ENCODE measurements at places on chromosomes 1 and 21. TPM values are rescaled to one million over a fixed set of nuclear protein-coding genes. Genes with fewer than 3 reads are reported as not detected.

DNA sequence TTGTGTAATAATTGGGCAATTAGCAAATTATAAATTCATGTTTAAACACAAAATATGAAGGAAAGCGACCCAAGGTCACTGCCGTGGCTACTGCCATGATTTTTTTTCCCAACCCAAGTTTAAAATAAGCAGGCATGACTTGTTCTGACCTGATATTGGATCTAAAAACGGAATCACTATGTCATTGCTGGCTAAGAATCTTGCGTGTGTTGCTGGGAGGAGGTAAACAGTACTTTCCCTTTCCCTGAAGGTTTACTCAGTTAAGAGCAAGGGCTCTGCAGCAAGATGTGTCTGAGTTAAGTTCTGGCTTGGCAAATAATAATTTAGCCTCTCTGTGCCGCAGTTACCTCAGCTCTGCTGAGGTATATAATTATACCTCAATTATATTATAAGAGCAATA lies 125.7 kb upstream of the L1TD1 start:
- no peak for DNase-seq

DNA sequence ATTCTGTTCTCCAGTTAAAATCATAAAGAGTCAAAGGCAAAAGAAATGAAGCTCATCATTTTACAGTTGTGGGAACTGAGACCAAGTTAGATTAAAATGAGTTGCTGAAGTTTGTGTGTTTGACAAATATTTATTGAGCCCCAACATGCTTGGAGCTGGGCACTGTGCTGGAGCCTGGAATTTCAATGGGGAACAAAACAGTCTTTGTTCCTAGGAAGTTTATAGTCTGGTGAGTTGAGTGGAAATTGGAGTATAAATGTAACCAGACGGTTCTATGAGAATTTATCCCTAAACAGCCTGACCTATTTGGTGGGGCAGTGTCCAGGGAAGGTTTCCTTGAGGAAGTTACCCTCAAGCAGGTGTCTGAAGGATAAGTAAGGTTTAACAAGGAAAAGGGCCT lies 294.4 kb downstream of the PRDM2 start:
- DNase-seq = no peak

DNA sequence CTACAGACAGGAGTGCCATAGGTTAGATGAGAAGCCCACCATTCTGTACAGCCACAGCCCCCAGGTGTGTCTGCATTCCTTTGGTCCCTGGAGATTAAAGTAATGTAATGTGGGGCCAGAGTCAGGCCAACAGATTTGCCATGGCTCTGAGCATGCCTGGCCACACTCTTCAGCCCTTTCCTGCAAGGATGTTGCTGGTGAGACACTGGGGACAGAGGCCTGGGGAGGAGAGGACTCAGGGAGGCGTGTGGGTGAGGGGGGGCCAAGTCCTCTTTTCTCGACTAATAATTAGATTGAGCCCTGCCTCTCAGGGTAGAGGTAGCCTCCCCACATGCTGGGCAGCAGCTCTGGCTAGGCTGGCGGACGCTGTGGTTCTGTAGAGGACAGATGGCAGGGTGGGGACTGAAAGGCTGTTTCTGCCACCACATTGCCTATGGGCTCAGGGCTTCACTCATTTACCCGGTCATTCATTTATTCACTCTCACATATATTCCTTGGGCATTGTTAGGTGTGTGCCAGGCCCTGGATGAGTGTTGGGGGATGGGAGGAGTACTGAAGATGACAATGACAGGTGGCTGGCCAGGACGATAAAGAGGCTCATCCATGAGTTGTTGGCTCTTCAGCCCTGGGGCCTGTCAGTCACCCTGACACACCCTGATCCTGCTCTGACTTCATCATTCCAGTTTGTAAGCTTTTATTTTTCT lies 7.1 kb upstream of the PRCC start:
- no peak for DNase-seq

DNA sequence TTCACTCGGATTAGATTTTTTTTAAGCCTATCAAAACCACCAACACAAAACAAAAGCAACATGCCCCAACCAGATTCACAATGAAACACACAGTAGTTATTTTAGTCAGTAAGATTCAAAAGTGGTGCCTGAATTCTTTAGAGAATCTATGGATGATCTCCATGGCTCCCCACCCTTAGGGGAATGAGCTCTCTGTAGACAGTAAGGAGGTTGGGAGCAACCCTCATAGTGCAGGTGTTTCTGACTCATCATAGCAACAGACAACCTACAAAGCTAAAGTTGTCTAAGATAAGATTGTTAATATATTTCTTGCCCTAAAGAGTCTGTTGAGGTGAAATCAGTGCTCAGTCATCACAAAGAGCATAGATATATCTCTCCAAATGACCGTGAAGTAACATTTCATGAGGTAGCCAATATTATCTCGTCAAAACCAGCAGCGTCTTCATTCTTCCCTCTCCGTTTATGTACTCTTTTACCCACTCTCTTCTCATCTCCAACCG lies 78.3 kb downstream of the ADAMTS1 start:
- DNase-seq = no peak

DNA sequence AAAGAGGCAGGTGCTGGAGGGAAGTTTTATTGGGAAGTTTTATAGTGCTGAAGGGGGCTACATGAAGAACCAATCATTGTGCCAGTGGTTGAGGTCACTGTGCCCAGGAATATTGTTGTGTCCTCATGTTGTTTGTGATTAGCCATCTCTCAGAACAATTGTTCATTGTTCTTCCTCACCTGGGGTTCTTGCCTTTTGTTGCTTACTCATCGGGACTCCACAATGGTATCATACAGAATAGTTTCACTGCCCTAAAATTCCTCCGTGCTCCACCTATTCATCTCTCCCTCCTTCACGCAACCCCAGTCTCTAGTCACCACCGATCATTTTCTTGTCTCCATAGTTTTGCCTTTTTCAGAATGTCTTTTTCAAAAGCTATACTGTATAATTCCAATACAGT lies 38.9 kb upstream of the CDC14A start:
- DNase-seq = no peak

DNA sequence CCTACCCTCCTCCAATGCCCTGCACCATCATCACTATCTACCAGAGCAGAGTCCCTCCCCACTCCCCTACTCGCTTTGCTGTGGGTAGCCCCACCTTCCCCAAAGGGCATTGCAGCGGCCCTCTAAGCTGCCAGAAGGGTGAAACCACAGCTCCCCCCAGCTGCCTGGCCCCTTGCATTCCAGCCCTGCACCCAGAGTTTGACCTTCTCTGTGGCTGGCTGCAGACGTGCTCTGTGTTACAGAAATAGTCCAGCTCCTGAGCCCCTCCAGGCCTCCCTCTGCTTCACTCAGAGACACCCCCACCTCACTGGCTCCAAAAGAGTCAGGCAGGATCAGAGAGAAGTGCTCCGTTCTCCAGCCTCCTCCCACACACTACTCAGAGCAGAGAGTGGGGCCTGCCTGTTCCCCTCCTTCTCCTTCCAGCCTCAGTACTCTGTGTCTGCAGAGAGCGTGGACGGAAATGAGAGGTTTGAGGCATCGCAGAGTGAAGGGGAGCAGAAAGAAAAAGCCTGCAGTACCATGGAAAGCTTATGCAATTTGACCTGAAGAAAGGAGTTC lies 63.2 kb downstream of the PLEKHA6 start:
- no peak for DNase-seq

KAZN gene
- total RNA-seq = 1.5 TPM

- DNase-seq = no peak
Observed at GRCh38 chr1:39128126-39128525, 76.4 kb upstream of the MACF1 start.

- no peak for DNase-seq
Observed at GRCh38 chr1:224435318-224435763, 744 bp upstream of the WDR26 start.

GRCh38 chr1:182809414-182809957 lies 19.9 kb downstream of the NPL start:
- no peak for DNase-seq

DNA sequence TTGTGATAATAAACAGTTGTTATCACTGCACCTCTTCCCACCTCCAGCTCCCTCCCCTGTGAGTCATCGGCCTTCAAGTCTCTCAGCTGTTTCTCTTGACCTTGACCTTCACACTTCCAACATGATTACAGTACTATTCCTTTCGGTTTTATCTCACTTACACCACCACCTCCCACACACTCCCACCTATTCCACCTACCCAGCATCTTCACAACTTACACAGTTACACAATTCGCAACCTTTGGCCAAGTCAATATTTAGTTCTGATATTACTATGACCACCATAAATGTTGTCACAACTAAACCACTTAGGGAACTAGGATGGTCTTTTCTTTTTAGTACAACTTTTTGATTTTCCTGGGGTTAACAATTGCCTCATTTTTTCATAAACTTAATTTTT lies 60.2 kb downstream of the RIPK4 start:
- no peak for DNase-seq

DNA sequence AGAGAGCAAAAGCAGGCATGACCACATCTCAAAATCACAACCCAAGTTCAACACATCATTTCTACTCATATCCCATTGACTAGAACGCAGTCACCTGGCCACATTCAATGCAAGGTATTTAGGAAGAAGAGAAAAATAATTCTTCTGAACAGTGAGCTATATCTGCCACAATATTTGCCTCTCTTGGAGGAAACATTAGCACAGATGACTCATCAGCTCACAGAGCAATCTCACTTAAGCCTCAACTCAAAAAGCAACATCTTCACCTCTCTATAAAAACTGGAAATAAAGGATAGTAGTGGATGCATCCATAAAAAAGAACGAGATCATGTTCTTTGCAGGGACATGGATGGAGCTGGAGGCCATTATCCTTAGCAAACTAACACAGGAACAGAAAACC lies 143.9 kb upstream of the FMN2 start:
- DNase-seq = no peak

DNA sequence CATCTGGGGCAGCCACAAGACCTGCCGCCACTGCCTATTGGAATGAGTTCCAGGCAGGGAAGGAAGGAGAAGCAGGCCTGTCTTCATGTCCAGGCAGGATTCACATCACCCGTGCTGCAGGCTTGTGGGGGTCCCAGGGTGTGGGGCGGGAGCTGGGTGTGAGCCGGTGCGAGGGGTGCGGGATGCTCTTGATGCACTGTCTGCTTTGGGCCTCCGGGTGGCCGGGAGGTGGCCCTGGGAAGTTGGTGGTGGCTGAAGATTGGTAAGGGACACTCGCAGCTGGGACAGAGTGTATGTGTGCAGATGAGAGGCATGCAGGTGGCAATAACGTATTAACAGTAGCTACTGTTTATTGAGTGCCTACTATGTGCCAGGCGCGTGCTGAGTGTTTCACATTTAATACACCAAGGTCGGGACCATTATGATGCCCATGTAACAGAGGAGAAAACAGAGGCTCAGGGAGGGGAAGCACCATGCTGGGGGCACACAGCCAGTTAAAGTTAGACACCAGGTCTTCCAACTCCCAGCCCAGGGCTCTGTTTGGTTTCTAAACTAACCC lies 3.3 kb downstream of the CROCC start:
- peak; percentile 7 for DNase-seq

DNA sequence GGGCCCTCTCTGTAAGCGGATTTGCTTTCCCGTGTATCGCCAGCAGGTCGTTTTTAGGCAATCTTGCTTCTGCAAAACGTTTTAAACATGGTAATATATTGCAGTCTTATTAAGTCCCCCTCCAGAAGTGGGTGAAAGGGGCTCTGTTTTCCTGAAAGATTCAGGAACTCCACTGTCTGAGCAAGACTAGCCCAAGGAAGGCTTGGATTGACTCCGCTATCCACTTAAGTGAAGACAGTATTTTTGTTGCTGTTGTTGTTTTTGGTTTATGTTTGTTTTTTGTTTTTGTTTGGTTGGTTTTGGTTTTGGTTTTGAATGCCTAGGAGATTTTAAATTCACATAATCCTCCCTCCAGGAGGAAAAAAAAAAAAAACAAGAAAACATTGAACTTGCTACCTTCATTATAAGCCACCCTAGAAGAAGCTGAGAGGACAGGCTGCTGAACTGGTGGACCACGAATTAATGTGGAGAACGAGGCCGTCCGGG lies 29.1 kb upstream of the NFIA start:
- DNase-seq = no peak

DNA sequence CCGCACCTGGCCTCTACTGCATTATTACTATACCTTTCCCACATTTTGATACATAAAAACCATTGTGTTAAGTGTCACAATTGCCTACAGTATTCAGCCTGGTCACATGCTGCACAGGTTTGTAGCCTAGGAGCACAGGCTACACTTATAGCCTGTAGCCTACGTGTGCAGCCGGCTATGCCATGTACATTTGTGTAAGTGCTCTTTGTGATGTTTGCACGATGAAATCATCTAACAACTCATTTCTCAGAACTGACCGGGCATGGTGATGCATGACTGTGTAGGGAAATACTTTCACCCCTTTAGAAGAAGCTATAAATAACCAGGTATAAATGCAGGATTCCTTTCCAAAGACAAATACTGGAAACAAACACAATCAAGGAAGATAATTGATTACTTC lies 12.1 kb downstream of the ERG start:
- DNase-seq = no peak

GRCh38 chr1:109279615-109280278 lies 3.2 kb downstream of the PSRC1 start:
- no peak for DNase-seq

ATP1A1 gene
- total RNA-seq = 342 TPM

DNA sequence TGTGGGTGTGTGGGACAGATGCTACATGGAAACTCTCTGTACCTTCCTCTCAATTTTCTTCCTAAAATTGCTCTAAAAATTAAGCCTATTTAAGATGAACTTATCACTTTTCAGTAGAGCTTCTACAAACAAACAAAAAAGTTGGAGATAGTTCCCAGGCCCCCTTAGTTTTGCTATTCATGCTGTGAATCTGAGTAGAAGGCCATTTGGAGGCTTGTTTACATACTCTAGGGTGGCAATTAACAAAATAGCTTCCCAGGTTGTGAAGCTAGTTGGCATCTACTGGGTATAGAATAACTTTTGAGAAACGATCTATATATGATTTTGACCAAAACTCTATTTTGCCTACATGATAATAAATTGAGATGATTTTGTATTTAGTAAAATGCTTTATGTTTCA lies 541.4 kb upstream of the B3GALT2 start:
- no peak for DNase-seq

DNA sequence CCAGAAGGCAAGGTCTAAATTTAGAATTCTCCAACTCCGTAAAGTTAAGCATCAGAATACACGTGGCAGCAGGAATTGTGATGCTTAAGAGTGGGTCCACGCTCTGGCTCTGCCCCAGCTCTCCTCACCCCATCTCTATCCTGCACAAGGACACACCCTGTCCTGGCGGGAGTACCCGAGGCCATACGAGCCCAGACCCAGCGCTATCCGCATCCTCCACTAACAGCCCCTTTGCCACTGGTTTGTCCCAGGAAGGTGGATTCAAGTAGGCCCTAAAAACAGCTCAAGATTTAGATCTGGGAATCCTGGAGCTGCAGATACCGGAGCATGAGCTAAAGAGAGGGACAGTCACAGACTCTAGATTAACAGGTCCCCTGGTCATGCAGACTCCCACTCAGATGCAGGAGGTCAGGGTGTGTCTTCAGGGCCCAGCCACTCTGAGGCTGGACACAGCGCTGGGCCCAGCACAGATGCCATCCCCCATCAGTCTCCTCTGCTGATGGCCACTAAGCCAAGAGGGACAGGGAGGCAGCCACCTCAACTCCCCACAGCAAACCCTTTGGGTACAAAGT lies 393.3 kb downstream of the NPHP4 start:
- no peak for DNase-seq

All from psoas muscle (tissue), 8 donors.